Stimulated activated CD4-positive, alpha-beta T cell treated with anti-CD3 and anti-CD28 coated beads, Interleukin-1b, Interleukin-23, amount 100 ng/mL, for 1 hour (primary cell): ENCODE measurements at places on chromosomes 3 and 15.

DNA sequence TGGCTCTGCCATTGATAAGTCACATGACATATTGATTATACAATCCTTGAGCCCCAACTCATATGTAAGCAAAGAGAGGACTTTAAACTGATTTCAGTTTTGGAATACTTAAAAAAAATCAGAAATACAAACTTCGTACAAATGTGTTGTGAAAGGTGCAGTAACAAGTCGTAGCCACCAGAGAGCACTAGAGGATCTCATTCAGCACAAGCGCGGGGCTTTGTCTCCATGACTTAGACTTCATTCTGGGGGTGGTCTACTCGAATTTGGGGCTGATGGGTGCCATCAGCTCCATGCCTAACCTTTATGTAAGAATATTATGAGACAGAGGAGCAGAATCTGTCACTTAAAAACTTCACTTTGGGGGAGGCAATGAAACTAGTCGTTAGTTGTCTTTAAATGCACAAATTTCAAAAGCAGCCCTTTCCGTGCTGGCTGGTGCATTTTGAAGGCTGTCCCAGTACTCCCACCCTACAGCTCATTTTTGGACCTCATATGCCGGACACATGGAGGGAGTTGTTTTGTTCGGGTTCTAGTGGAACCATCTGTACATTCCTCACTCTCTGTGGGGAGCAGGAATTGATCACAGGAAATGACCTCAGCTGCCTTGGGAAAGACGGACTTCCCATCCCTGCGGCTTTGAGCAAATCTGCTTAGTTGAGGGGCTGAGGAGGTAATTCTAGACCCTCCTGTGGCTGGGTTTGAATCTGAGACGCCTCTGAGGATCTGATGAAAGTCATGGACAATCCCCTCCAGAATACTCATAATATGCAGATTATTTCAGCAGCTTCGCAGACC is 27.5 kb upstream of the MASP1 start:
- DNase-seq = no peak

GRCh38 chr15:99755692-99756409 is 22.6 kb upstream of the LYSMD4 start:
- DNase-seq = peak; percentile 6

GRCh38 chr3:46824211-46824970 is 38.9 kb downstream of the MYL3 start:
- no peak for DNase-seq

- DNase-seq = no peak
These were observed 53.9 kb upstream of the WNT5A start for GRCh38 chr3:55541016-55541415.

- DNase-seq = no peak
These were observed 40.0 kb downstream of the MAP4 start for GRCh38 chr3:47976135-47976732.

- DNase-seq = no peak
These were observed 173.9 kb downstream of the PYDC2 start for GRCh38 chr3:191634902-191635301.

DNA sequence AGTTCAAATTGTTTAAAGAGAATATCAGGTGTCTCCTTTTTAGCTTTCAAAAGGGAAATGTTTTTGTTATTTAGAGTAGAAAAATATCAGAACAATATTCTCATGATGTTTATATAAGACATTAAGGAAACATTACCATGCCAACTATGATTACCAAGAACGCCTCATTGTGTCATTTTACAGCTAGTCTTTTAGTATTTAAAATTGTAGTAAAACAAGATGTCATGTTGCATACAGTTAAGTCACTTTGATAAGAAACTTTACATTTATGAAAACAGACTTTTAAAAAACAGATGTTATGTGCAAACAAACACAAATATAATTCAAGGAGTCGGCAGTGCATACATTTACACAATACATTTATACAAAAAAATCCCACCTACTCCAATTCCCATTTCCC is 4.4 kb downstream of the PLSCR4 start:
- DNase-seq = no peak

DNA sequence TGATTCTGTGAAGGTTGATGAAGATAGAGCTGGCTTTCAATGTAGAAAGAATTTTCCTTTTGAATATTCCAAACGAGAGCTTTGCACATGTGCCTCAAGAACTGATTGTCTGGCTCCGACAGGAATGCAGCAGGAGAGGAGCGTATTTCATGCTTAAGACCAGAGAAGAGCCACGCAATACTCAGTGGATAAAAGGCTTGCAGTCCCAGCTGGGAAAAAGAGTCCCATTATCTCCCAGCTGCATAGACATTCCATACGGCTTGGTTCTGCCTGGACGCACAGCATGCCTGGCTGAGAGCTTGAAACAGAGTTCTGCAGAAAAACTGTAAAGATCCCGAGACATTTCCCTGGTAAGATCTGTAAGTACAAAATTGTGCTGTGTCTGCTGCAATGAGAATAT is at the start of gene CNTN6:
TSS of gene CNTN6 (plus strand) at position 254 of the 400 bp plus-strand sequence. CDS start 54,985 bp downstream, outside the sequence.
- DNase-seq = no peak

- no peak for DNase-seq
These were observed 20.5 kb upstream of the LYZL4 start for GRCh38 chr3:42430781-42431532.

DNA sequence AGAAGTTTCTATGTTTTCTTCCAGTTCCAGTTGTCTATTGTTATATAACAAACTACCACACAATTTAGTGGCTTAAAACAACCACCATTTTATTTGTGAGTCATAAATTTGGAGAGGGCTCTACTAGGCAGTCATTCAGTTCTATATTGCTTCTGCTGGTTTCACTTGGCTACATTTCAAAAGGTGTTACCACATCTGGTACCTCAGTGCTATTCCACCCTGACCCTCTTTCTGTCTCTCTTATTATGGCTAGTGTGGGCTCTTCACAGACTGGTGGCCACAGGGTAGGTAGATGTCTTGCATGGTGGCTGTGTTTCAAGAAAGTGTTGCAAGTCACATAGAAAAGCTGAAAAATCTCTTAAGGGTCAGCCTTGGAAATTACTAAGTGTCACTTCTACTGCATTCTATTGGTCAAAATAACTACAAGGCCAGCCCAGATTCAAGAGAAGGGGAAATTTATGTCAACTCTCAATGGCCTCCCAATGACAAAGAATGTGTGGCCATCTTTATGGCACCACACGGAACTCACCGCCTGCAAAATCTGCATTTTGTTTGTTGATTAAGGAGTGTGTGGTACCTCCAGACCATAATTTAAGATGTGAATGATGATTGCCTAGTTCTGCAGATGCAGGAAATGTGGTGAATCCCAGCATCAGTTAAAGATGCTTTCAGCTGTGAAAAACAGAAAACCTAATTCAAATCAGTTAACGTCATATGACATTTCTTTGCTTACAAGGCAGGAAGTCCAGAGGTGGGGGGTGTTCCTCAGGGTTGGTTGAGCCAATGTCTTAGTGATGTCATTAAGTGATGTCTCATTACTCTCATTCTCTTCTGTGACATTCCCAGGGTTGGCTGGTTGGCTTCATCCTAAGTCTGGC is 105.8 kb upstream of the RASGRP1 start:
- DNase-seq = no peak

- no peak for DNase-seq
These were observed 359.7 kb upstream of the ROPN1 start for GRCh38 chr3:124351430-124352148.
